Natural killer cell (primary cell): ENCODE measurements at places on chromosomes 13 and 19. TPM values are rescaled to one million over a fixed set of nuclear protein-coding genes. Genes with fewer than 3 reads are reported as not detected.

The FZR1 gene
- 89.1 TPM for total RNA-seq

The FGF9 gene
- total RNA-seq = 0.80 TPM

DNA sequence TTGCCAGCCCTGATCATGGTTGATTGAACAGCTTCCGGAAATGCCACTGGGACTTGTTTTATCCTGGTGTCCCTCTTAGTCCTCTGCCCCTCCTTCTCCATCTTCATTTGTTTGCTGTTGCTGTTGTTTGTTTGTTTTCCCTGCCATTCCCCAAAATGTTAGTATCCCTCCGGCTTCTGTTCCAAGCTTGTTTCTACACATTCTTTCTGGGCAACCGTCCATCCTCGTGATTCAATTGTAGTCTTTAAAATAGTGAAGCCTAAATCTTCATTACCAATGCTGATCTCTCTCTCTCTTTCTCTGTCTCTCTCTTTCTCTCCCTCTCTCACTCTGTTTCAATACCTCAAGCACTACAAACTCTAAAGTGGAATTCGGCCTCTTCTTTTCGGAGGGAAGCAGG lies 649.3 kb upstream of the ARGLU1 start:
- no peak overlapping the region for H3K4me3 ChIP-seq
- H3K27ac ChIP-seq = no peak overlapping the region
- H3K36me3 ChIP-seq = no peaks in the 10 kb centered on the region
- H3K4me1 ChIP-seq = no peaks in the 10 kb centered on the region

DNA sequence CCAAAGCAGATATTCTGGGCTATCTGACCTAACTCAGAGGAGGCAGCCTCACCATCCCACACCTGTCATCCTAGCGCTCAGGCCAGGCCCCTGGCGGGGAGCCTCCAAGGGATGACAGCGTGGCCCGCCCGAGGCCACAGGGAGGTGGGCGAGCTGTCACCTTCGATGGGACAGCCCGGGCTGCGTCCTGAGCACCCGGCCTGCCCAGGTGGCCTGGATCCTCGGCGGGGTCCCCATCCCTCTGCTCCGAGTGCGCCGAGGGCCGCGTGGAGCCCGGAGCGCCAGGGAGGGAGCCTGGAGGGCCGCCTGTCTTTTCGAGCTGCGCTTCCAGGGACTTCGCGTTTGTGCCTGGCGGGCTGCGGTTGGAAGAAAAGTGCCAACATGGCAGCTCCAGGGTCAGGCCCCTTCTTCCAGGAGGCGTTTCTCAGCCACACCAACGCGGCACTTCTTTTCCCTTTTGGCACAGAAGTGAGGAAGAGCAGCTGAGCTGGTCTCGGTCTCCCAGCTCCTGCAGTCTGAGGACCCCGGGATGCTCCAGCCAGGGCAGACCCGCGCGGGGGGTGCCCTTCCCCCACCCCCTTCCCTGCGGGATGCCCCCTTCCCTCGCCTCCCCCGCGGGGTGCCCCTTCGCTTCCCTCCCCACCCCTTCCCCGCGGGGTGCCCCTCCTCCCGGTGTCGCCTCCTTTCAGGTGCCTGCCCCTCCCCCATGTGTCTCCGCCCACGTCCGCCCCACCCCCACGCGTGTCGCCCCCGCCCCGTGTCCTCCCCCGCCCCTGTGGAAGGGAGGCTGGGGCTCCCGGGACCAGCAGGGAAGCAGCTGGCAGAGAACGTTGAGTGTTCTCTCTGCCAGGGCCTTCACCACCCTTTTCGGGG lies 42.3 kb downstream of the GJA3 start:
- peak; percentile 67 for DNase-seq
- no peaks in the 10 kb centered on the region for H3K36me3 ChIP-seq
- peaks cover 2% of the 10 kb centered on the region for H3K27me3 ChIP-seq
- H3K4me3 ChIP-seq = peak overlapping the region; percentile 62
- H3K4me1 ChIP-seq = peaks cover 27% of the 10 kb centered on the region

- peak overlapping the region; percentile 65 for H3K4me3 ChIP-seq
- no peak for DNase-seq
- no peaks in the 10 kb centered on the region for H3K36me3 ChIP-seq
- H3K4me1 ChIP-seq = peaks cover 9% of the 10 kb centered on the region
Observed at GRCh38 chr13:32587811-32588170, 1.5 kb downstream of the PDS5B start.
